ENCODE measurements at places on chromosomes 5 and 9. TPM values are rescaled to one million over a fixed set of nuclear protein-coding genes. Genes with fewer than 3 reads are reported as not detected.
A peak's percentile ranks its signal among the peaks of the same experiment; 100 is the strongest.

PCDHAC1 gene
- total RNA-seq, result 0.95 TPM

PIGO gene
- total RNA-seq, result 35.8 TPM

SKP2 gene
- 11.6 TPM for total RNA-seq

BHMT2 gene
- total RNA-seq, result 17.7 TPM

RANBP17 gene
- 13.4 TPM for total RNA-seq

SV2C gene
- 0.54 TPM for total RNA-seq

CHSY3 gene
- 0.52 TPM for total RNA-seq

ARHGEF28 gene
- total RNA-seq, result 21.7 TPM

ABL1 gene
- total RNA-seq, result 147 TPM

AFAP1L1 gene
- total RNA-seq, result 1.5 TPM

DNA sequence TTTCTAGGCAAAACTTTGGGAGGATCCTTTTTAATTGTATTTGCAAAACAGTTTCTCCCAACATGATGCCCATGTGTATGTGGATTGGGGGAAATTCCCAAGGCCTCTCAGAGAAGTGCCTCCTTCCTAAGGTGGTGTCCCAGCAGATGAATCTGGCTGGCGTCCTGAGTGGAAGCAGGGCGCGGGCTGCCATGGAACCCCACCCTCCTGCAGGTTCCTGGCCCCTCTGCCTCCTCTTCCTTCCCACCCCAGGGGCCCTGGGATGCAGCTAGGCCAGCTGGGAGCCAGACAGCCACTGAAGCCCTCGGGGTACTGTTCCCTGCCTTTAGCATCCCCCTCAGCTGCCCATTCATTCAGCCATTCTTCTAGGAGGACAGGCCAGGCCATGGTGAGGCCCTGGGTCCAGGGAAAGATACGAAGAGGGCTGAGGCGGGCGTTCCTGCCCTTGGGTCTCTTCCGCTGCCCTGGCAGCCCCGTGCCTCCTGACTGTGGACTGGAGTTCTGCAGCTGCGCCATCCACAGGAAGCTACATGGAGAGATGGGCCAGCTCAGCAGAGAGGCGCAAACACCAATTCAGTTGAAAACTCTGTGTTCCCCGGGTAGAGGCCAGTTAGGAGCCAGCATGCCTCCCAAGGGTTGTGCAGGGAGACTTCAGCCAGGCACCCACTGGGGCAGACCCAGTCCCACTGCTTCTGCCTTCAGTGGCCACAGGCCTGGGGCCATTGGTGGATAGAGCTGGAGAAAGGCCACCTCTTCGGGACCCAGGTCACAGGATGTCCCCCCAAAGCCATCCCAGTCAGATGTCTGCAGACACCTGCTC is 36.5 kb downstream of the ADAMTS2 start:
- DNase-seq, result peak; percentile 9

- no peak for DNase-seq
Observed at GRCh38 chr5:58717303-58718007, 134.6 kb downstream of the RAB3C start.

DNA sequence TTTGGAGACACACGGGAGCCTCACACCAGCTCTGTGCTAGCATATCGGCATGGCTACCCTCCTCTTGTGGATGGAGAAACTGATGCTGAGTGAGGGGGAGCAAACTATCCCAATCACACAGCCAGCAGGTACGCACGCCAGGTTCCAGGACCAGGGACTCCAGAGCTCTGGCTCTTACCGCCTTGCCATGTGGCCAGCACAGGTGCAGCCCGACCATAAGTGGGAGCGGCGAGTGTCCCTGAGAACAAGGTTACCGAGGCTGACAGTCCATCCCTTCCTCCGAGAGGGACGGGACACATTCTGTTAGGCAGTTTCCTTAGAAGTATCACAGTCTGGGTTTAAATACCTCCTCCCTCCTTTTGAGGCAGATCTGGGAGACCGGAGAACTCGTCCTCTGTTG is 86.0 kb downstream of the PAX5 start:
- no peak for DNase-seq

GRCh38 chr9:99130069-99130468 is 25.2 kb downstream of the TGFBR1 start:
- no peak for DNase-seq

- no peak for DNase-seq
Observed at GRCh38 chr5:181200816-181201215, 4.2 kb downstream of the TRIM7 start.

- no peak for DNase-seq
Observed at GRCh38 chr9:22084336-22085035, 75.4 kb upstream of the CDKN2B start.

DNA sequence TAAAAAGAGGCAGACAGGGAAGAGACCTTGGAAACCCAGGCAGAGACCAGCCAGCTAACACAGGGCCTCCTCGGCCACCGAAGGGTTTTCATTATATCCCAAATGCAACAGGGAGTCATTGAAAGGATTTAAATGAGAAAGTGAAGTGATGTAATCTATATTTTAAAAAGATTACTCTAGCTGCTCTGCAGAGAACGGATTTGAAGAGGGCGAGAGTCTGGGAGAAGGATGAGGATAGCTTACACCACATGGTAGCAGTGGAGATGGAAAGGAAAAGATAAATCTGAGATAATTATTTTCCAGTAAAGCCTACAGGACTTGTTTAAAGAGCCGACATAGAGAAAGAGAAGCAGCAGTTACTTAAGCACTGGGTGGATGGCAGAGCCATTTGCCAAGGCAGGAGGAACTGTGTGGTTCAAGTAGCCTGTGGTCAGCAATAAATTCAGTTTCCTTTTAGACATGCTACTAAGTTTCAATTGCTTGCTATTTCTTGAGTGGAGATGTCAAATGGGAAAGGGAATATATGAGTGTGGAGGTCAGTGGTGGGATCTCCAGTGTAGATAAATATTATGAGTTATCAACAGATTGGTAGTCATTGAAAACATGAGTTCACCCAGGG is 9.3 kb downstream of the FBN2 start:
- DNase-seq, result no peak

DNA sequence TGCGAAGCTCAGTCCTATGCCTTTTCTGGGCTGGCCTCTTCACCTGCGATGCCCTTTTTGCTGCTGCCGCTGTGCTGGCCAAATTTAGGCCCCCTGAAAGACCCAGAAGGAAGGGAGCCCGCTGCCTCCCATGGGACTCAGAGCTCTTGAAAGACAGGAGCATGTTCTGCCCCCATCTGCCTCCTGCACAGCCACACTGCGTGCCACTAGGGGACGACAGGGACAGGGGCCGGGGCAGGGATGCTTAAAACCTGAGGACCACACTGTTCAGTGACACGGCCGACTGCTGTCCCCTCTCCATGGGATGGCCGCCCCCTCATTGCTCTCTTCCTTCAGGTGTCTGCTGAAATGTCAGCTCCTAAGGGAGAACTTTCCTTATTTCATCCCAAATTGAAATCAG is 132.4 kb downstream of the ADAMTS2 start:
- DNase-seq, result no peak

GRCh38 chr5:134224888-134225779 is 739 bp downstream of the PPP2CA start:
- DNase-seq, result peak; percentile 75

GRCh38 chr9:38357350-38358114 is 35.0 kb upstream of the ALDH1B1 start:
- DNase-seq, result no peak

DNA sequence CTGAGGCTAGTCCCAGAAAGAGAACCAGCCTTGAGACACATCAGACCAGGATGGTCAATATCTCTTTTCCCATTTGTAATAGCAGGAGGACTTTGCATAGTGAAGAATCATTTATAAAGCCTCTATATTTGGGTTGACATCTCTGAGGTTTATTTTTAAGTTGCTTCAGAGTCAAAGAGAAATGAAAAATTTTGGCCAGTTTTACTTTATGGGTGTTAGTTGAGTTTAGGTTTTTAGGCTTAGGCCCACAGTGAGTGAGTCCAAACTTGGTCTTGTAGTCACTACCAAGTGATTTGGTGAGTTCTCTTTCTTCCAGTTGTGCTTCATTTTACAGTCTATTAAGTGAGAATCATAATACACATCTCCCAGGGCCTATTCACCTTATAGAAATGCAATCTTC is 5.3 kb upstream of the MEF2C start:
- no peak for DNase-seq

GRCh38 chr9:135906291-135907005 is 898 bp downstream of the CAMSAP1 start:
- peak; percentile 28 for DNase-seq

DNA sequence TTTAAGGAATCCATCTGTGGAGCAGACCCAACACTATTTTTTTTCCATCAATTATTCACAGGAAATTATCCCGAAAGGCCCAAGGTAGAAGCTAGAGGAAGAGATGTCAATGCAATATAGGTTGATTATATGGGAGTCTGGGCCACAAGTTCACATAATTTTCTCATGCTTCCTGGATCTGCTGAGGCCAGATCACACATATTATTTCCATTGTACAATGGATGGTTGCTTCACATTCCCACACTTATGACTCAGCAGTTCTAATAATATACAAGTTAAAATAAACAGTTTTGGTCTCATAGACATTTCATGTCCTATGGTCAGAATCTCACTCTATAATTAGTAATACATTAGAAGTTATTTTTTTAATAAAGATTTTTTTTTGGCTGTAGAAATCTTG is 66.0 kb upstream of the PTPRD start:
- no peak for DNase-seq

DNA sequence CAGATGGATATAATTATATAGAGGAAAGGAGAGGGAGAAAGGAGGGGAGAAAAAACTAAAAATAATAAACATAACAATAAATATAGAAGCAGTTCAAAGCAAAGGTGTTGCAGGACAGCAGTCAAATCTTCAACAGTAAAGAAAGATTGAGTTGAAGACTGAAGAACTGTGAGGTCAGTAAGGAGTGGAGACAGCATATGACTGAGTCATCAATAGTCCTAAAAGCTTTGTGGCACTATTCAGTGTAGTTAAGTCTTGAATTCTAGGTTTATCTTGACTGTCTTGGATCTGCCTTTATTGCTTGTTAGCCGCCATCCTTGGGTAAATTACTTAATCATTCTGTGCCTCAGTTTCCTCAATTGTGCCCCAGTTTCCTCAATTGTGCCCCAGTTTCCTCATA is 137.0 kb downstream of the MRPS30 start:
- DNase-seq, result no peak

DNA sequence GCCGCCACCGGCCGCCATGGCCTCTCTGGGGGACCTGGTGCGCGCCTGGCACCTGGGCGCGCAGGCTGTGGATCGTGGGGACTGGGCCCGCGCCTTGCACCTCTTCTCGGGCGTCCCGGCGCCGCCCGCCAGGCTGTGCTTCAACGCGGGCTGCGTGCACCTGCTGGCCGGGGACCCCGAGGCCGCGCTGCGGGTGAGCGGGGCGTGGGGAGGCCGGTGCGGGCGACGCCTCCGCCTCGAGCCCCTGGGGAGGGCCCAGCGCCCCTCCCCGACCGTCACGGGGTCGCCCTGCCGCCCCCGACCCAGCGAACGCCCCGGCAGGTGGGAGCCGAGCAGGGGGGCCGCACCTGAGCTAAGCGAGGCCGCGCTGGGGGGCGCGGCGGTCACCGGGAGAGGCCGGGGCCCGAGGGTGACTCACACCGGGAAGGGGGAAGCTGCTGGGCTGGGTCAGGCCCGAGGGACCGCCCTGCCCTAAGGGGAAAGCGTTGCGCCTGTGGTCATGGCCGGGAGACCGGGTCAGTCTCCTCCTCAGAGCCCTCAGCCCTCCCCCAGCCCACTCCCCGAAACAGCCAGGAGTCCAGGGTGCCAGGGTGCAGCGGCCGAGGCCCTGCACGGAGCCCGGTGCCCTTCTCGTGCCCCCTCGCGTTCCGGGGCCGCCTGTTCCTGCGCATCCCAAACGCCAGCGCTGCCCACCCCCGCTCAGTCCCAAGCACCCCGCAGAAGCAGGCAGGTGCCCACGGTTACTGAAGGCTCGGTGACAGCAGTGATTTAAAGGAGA is 510 bp downstream of the NOXA1 start:
- no peak for DNase-seq

DNA sequence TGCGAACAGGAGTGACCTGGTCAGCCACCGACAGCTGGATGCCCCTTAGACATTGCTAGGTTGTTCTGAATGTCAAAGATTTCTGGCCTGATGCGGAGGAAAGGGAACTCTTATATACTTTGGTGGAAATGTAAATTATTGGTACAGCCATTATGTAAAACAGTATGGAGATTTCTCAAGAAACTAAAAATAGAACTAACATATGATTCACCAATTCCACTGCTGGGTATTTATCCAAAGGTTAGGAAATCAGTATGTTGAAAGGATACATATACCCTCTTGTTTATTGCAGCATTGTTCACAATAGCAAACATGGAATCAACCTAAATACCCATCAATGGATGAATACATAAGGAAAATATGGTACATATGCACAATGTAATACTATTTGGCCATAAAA is 31.8 kb downstream of the DMRT3 start:
- DNase-seq, result no peak

GRCh38 chr9:101792475-101792874 is 54.0 kb upstream of the GRIN3A start:
- no peak for DNase-seq

DNA sequence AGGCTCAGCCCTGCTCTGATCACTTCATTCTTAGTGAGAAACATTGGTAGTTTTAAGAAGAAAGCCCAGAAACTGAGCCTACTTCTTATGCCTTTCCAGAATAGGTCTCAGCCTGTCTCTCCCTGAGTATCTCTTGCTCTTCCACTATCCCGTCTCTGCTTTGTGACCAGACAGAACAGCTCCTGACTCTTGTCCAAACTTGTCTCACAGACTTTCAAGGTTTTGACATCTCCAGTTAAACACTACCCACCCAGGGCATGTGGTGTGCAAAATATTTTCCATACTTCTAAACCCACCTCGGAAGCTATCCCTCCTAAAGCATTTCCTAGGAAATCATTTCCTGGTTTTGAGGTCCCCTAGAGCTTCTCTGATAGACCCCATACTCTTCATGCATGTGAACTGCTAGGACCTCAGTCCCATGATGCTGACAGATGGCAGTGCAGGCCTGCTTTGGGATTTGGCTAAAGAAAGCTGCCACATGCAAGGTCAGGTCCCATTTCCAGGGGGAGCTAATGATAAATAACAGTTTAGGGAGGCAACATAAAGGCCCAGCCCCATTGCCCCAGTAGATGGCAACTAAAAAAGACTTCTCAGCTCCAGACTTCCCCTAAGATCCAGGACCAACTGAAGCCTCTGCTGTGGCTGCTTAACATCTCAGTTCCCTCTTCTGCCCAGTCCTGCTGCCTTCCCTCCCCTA is 211.5 kb downstream of the MED10 start:
- DNase-seq, result no peak

DNA sequence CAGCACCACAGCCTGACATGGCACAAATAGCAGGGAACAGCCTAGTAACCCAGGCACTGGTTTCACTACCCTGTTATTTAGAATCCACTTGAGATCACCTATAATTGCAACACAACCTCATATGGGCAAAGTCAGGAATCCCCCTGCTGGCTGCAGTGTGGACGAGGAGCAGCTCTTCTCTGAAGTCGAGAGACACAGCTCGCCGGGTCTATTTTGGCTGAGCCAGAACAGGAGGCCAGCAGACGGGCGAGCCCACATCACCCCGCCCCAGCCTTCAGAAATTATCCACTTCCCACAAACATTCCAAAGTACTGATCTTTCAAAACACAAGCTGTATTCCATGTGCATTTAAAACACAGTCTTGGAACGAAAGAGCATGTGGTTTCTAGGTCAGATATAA is 179.0 kb downstream of the ROR2 start:
- peak; percentile 49 for DNase-seq
